ENCODE measurements at places on chromosomes 3 and 15.

GRCh38 chr15:69958496-69959084 is 139.1 kb downstream of the TLE3 start:
- no peak for DNase-seq

- no peak for DNase-seq
Measured at GRCh38 chr3:149332771-149333170, 665 bp downstream of the TM4SF18 start.

- no peak for DNase-seq
Measured at GRCh38 chr15:29800491-29801366, 21.5 kb downstream of the TJP1 start.

DNA sequence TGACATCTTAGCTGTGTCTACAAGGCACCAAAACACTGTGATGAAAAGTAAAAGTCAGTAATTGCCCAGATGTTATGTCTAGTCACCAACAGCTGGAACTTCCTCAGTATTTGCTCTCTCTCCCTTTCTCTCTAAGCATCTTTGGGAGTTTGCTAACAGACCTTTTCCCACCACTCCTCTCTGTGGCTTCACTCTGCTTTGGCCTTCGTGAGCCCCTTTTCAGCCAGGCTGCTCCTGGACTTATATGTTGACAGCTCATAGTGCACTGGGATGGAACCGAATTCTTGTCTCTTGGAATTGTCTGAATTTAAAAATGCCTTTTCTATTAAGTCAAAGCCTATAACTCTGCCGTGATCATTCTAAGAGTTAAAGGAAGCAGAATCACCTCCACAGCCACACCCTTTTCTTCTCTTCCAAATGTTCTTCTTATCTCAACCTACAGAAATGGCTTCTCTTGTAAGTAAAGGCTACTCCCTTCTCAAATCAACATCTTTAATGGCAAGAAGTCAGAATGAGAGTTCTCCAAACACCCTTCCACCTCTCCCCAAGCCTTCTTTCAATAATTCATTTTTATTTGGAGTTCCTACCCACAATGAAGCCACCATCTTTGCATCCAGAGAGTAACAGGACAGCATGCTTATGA is 17.2 kb upstream of the FOXP1 start:
- no peak for DNase-seq

DNA sequence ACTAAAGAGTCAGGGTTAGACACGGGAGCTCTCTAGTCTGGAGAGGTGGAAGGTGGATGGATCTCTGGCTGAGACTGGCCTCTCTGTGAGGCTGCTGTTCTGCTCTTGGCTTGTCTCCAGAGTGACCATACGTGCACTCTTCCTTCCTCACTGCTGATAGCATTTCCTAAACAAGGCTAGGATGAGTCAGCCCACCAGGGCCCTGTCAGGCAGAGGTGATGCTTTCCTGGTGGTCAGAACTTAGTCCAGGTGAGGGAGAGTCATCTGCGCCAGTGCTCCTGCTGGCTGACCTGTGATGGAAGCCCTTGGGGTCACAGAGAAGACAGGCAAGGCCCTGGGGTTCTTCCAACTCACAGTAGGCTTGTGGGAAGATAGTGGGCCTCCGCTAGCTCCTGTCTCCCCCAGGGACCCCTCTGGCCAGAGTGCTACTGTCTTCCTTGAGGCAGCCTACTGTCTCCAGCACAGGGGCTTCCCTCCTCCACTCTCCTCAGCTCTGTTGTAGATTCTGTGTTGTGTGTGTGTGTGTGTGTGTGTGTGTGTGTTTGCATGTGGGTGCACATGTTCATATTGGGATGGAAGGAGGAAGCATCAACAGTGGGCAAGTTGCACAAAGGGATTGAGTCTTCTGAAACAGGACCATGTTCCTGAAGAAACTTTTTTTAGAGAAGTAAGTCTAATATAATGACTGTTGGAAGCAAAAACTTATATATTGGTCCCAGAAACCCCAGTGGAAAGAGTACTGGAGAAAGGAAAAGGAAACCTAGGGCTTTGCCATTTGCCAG is 16.5 kb downstream of the ALPK3 start:
- DNase-seq: no peak

- no peak for DNase-seq
Measured at GRCh38 chr3:24857945-24858344, 363.3 kb upstream of the THRB start.

DNA sequence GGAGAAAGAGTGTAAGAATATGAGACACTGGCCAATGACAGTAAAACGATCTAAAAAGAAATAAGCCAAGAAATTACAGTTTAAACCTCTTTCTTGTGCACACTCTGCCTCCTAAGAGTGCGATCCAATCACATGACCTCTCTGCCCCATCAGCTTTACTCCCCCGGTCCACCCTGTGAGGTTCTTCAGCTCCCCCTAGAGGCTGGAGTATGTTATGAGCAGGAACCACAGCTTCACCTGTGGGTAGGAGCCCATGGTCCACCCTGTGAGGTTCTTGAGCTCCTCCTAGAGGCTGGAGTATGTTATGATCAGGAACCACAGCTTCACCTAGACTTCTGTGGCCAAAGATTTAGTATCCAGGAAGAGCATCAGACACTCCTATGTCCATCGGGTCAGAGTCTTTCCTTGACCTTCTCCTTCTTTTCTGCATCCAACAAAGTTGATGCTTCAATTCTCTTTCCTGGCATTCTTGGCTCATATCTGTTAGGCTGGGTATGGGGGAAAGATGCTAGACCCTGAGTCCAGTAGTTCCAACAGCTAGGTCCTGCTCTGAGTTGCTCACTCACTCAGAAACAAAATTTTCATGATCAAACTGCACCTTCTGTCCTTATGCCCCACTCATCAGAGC is 164.0 kb downstream of the MINAR1 start:
- peak; percentile 34 for DNase-seq

DNA sequence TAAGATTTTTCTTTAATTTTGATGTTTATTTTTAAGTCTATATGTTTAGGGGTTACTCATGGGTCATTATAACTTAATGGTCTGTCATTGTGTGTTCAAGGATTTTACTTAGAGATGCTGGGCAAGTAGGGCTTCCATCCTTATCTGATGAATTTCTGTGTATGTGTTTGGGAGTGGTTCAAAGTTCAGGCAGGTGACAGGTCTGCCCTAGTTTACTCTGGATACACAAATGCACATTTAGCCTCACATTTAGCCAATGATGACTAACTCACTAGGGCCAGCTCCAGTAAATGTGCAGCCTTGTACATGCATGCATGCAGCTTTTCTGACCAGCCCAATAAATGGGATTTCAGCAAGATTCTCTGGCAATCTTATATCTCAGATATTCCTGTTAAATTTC is 554.1 kb downstream of the SI start:
- no peak for DNase-seq

DNA sequence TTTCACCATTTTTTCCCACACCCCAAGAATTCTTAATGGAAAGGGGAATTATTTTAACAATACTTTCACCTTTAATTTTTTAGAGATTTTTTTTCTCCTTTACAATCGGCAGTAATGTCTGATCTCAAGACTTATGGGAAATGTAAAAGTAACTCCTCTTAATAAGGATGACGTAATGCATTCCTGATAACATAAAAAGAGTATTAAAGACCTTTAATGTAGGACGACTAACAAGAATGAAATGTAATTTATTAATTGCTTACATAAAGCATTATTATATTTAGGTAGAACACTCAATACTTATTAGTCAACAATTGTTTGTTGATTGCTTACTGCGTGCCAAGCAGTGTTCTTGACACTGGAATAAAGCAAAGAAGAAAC is 416.8 kb upstream of the NAALADL2 start:
- DNase-seq: no peak

GRCh38 chr15:101168463-101168824 is 83.4 kb downstream of the CHSY1 start:
- no peak for DNase-seq

DNA sequence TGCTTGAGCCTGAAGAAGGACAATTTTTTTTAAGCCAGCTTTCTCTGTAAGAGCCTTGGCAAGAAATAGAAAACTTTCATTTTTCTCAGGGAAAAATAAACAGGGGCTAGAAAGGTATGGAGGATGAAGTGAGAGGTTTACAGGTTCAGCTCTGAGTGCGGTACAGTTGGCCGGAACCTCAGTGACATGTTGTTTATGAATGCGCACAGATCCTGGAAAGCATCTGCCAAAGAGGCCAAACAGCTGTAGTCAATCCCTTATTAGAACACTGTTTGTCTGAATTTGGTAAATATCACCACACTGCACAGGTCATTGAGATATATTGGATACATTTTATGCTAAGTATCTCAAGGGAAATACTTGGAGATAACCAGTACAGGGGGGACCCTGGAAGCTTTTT is 561.8 kb upstream of the MDFIC2 start:
- no peak for DNase-seq

GRCh38 chr15:80844011-80844732 is 65.0 kb downstream of the CEMIP start:
- DNase-seq: no peak

DNA sequence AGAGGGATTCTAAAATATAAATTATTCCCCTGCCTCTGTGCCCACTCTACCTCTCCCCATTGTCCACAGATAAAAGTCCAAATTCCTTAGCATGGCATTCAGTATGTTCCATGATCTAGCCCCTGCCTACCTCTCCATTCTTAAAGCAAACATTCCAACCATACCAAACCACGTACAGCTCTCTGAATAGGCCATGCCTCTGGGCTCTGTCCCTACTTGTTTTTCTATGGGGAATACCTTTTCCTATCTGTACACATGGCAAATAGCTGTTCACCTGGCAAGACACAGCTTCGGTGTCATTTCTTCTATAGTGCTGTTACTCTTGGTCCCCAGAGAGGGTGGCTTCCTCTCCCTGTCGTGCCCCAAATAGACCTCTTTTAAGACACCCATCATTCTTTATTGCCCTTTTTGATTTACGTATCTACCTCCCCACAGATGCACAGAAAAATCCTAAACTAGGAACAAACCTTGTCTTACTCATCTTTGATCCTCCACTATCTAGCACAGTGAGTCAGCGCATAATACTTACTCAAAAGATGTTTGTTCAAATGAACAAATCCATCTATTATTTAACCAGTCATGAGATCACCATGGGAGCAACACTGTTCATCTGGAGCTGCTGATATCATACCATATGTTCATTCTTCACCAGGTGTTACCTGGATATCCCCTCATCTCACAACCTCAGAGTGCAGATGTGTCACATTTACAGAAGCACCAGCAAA is 329.8 kb downstream of the THSD4 start:
- no peak for DNase-seq

DNA sequence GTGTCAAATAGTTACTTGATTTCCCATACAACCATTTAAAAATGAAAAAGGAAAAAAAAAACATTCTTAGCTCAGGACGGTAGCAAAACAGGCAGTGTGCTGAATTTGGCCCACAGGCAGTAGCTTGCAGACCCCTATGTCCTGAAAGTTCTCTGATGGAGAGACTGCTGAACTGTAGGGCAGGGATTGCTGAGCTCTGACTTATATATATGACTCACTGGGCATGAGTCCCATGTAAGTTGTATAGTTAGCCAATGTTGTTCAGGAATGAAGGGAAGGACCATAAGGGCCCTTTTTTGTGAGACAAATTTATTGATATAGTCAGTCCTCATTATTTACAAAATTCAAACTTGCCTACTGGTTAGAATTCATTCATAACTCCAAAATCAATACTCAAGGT is 36.9 kb upstream of the FRMD4B start:
- no peak for DNase-seq

DNA sequence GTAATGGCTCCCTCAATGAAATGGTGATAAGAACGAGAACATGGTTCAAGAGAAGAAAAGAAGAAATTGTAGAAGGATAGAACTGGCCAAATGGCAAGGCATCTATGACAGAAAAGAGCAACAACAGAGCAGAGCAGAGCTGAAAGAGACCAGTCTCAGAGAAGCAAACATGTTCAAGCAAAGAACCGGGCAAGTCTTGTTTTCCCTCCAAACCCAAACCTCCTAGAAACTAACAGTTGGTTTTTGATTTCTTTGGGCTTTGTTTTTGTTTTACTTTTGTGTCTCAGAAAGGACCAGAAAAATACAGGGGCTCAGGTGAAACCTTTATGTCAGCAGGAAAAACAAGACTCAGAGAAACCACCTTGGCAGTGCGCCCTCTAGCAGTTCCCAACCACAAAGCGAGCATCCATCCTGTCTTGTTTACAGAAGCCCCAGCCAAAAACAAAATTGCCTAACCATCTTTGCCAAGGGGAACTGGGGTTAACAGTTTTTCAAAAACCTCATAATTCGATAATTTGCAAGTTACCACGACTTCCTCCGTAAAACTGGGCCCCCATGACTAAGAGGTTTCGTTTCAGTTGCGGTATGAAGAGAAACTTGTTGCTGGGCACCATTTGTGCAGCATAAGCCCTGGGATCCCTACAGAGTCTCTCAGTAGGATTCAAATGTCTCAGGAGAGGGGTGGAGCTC is 159.2 kb upstream of the SLC24A5 start:
- DNase-seq: no peak

DNA sequence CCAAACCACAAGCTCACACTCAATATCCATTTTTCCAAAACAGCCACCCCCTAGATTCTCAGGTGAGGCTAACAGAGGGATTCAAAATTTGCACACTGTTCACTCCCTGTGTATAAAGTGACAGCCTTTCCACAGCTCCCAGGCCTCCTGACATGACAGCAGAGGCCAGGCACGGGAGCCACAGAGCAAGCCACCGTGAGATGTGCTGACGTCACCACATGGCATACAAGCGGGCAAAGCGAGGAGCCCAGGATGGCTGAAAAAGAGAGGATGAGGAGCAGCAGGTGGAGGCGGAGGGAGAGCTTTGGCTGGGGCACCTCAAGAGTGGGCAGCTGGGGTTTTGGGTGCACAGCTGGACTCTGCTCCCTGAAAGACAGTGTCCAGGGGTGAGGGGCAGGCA is 27.1 kb downstream of the EHD4 start:
- DNase-seq: no peak

DNA sequence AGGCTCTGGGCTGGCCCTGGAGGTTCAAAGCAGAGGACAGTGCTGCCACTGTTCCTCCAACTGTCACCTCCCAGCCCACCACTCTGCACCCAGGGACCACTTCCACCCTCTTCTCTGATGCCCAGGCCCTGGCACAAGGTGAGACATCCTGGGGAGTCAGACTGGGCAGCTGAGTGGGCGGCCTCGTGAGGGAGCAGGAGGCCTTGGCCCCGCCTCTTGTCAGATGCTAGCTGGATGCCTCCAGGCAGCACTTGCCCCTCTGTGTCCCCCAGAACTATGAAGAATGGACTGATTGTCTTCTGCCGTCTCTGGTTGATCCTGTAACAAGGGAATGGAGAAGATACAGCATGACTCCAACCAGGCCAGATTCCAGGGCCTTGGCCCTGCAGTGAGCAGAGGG is 191.0 kb upstream of the LINGO1 start:
- DNase-seq: no peak

DNA sequence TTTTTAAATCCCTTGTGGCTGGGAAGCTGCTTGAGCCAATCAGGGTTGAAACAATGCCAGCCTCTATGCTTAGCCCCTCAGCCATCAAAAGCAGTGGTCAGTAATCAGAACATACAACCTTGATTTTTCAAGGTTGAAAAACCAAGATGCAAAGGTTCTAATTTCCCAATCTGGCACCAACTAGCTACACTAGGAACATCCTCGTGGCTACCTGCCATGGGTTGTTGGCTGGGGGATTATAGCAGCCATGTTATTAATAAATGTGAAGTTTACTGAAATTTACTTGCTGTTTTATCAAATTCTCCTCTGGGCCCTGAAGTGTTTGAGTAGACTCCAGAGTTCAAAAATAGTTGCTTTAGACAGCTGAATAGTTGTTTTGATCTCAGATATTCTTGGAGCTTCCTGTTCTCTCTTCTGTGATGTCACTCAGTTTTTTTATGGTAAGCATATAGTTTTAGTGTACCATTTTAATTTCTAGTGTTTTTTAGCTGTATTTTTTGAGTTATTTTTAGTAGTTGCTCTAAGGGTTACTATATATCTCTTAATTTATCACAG is 31.9 kb downstream of the PCCB start:
- no peak for DNase-seq

Data from globus pallidus (tissue), 1 donor.